Bladder microvascular endothelial cell (primary cell): ENCODE measurements at places on chromosomes 11 and 22. TPM values are rescaled to one million over a fixed set of nuclear protein-coding genes. Genes with fewer than 3 reads are reported as not detected.

The PATE2 gene
- total RNA-seq: 0.16 TPM in 1 of 2 replicates, not detected in the other

The MRGPRE gene
- not detected in 2 replicates for total RNA-seq

The BACE1-AS gene
- 1.3 and 3.3 TPM in 2 replicates for total RNA-seq

The OR4P4 gene
- not detected in 2 replicates for total RNA-seq

The MS4A6A gene
- total RNA-seq: 0.65 and 0.88 TPM in 2 replicates

The APOA1 gene
- total RNA-seq: not detected in 2 replicates

The SERHL2 gene
- 1.9 and 3.2 TPM in 2 replicates for total RNA-seq

The OR8D4 gene
- total RNA-seq: not detected in 2 replicates

The TSPAN32 gene
- total RNA-seq: not detected in 2 replicates

The PIH1D2 gene
- 0.63 and 0.97 TPM in 2 replicates for total RNA-seq

The ZC3H7B gene
- 50.2 and 221 TPM in 2 replicates for total RNA-seq

The RFPL3 gene
- not detected in 2 replicates for total RNA-seq

The KIF18A gene
- total RNA-seq: 10.4 and 11.8 TPM in 2 replicates

The KDM4E gene
- not detected in 2 replicates for total RNA-seq

The PSMC3 gene
- total RNA-seq: 210 and 222 TPM in 2 replicates

The DCUN1D5 gene
- total RNA-seq: 26.6 and 41.9 TPM in 2 replicates

The RIC3 gene
- not detected in 2 replicates for total RNA-seq

The TSGA10IP gene
- not detected in 2 replicates for total RNA-seq
